GM04504 (cell line): ENCODE measurements at places on chromosomes 7 and 10.

GRCh38 chr7:128265906-128266300, 24.8 kb downstream of the LEP start:
- no peak for DNase-seq

GRCh38 chr7:16514271-16514670, 12.4 kb upstream of the LRRC72 start:
- DNase-seq = no peak

- no peak for DNase-seq
Measured at GRCh38 chr10:25682203-25682851, 251.7 kb upstream of the MYO3A start.

DNA sequence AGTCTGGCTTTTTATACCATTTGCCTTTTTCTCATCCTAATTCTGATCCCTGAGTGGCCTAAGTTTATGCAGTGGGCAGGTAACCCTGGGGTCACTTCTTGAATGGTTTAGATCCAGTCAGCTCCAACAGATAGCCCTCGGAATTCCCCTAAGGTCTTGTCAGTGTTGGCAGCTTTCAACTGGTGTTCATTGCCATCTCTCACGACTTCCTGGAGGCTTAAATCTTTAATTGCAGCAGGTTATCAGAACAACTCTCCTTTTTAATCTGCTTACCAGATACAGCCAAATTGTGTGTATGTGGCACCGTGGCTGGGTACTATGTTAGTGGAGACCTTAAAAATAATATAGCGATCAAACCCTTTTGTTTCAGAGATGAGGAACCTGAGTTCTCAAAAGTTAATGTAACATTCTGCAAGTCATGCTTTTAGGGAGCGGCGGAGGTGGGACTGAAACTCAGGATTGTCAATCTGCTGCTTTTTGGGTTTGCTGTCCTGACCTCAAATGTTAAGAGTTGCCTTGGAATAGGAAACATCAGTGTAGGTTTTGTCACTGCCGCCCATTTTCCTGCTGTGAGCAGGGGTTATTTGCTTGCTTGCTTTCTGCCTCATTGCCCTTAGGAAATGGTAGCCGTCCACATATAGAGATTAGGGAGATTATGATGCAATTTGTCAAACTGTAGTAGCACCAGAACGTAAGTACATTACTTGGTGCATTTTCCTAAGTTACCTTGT, 818 bp downstream of the DLD start:
- no peak for DNase-seq

- DNase-seq = no peak
Measured at GRCh38 chr7:99210265-99210970, 2.5 kb upstream of the KPNA7 start.

DNA sequence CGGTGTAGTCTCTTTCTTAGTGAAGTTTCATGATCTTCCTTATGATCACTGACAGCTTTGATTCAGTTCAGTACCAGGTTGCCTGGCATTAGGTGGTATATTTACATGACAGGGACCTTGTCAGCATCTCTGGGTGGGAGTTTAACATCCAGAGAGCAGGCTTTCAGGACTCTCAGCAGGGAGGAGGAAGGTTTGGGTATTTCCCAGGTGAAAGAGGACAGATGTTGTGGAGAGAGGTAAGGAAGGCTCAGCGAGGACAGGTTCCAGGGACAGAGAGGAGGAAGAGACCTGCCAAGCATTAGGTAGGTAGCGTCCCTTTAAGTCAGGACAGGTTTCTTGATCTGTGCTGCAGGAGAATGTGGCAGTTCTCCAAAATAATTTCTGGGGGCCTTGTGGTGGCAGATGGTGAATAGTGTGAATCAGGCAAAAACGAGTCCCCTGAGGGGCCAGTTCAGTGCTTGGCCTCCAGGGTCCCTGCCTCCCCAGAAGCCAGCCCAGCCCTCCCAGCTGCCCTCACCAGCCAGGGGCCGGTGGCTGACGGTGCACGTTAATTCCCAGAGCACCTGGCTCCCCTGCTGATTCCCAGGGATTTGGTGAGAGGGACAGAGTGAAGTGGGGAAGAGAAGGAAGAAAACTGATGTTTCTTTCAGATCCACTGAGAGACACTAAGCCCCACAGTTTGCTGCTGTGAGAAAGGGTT, 82.0 kb downstream of the VWC2 start:
- no peak for DNase-seq

DNA sequence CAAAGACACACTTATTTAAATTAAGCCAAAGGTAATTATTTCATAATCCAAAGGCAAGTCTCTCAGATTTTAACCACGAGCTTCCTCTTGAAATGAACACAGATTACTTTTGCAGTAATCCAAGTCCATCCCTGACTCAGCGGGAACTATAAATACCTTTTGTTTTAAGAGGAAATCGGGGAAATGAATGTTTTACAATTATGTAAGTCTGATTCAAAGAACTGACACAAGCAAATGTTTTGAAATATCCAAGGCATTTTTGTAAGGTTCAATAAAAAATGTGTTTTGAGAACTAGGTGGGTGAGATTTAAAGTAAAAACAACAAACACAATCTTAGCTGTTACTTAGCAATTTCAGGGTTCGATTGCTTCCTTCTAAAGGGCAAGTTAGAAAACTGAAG, 179.8 kb upstream of the ASAH2 start:
- no peak for DNase-seq

DNA sequence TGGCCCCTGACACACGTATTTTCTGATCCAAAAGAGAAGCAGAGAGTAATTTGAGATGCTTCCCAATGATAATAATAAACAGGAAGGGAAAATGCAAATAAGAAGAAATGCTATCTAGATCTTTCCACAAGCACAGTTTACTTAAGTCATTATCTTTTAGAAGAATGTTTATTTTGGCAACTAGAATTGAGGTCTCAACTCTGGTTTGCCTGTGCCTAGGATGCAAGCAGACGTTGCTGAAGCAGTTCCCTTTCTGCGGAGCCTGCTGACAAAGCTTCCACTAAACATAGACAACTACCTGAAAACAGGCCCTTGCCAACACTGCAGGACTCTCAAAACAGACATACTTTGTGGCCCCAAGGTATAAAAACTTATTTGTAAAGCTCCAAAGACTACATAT, 315.8 kb upstream of the POM121L12 start:
- DNase-seq = no peak

- no peak for DNase-seq
Measured at GRCh38 chr7:139853506-139854123, 24.6 kb downstream of the TBXAS1 start.
